ENCODE measurements at places on chromosomes 3 and 15.

DNA sequence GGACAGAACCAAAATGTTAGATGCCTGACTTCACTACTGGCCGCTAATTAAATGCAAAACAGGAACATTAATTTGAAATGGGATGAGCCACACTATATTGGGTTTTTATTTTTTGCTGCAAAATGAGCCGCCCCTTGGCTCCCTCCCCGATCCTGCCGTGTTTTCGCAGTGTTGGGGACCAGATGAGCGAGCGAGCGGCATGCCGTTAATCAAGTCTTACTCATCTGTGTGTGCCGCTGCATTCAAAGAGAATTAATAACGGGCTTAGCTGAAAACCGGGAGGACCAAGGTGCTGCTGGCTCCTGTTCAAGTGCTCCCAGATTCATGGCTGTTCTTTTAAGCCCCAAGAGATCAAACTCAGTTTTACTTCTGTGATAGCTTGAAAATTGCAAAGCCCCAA, 20.0 kb downstream of the TAFA4 start:
- DNase-seq, result no peak

DNA sequence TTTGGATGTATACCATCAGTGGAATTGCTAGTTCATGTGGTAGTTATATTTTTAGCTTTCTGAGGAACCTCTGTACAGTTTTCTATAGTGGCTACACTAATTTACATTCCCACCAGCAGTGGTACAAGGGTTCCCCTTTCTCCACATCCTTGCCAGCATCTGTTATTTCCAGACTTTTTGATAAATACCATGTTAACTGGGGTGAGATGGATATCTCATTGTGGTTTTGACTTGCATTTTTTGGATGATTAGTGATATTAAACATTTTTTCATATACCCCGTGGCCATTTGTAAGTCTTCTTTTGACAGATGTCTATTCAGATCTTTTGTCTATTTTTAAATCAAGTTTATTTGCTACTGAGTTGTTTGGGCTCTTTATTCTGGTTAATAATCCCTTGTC, 455.6 kb upstream of the RARB start:
- DNase-seq, result no peak

DNA sequence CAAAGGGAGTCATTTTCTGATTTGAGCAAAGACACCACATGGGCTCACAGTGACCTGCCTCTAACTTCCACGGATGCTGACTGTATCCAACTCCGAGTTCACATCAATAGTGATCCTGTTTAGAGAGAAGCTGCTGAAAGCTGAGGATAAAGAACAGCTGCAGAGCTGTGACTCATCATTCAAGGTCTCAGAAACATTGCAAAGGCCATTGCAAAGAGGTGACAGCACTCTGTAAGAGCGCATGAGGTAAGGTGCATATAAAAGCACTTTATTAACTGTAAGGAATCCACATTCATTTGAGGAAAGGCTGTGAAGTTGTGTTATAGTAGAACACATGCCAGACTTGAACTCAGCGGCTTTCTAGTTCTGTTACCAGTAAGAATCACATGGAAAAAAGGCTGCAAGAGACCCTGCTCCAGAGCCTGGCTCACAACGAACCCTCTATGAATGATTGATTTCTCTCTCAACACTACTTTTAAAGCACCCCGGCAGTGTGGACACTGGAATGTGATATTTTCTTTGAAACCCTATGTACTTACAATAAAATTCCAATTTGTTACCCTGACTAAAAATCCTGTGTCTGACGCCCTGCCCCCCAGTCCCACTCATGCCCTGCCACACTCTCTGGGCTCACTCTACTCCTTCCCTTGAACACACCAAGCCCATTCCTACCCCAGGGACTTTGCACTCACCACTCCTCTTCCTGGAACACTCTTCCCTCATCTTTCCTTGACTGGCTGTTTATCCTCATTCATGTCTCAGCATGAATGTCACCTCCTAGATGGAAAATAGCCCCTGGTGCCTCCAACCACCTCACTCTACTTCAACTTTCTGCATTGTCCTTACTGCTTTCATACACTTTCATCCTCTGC, 111.2 kb downstream of the LSM3 start:
- peak; percentile 92 for DNase-seq

DNA sequence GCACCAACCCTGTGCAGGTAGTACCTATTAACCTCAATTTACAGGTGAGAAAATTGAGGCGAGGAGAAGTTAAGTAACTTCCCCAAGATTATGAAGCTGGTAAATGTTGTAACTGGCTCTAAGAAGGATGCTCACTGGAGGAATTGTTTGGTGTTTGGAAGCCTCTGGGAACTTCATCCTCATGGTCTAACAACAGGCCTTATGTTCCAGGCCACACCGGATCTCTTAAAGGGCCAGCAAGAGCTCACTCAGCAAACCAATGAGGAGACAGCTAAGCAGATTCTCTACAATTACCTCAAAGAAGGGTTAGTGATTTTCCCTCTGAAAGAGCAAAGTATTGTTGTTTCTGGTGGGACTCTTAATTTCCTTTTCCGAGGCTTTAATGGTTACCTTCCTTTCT, 63.9 kb downstream of the CGNL1 start:
- no peak for DNase-seq

- DNase-seq, result no peak
Measured at GRCh38 chr3:188832961-188833721, 338.6 kb upstream of the TPRG1 start.

Data from kidney epithelial cell (primary cell).